Osteoblast (primary cell): ENCODE measurements at places on chromosomes 2 and 18. TPM values are rescaled to one million over a fixed set of nuclear protein-coding genes. Genes with fewer than 3 reads are reported as not detected.

GRCh38 chr2:186399082-186399644 lies 86.9 kb upstream of the ZC3H15 start:
- no peak for DNase-seq
- no peak overlapping the region for H3K27ac ChIP-seq
- H3K27me3 ChIP-seq: no peaks in the 10 kb centered on the region
- no peaks in the 10 kb centered on the region for H3K4me1 ChIP-seq
- no peak overlapping the region for H3K4me3 ChIP-seq

DNA sequence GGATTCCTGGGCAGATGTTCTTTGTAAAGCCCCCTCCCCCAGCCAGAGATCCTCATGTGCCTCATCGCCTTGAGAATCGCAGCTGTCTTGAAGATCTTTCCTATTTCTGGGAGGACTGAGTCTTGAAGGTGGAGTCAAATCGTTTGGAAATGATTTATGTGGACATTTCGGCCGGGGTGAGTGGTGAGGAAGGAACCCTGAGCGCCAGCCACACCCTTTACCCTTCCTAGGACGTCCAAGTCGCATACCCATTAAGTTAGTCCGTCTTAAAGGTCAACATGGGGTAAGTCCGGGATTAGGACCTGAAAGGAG lies 84.9 kb upstream of the ZCCHC2 start:
- peaks cover 12% of the 10 kb centered on the region for H3K27me3 ChIP-seq
- H3K36me3 ChIP-seq: no peaks in the 10 kb centered on the region
- H3K4me1 ChIP-seq: peaks cover 23% of the 10 kb centered on the region
- peak overlapping the region; percentile 29 for H3K4me3 ChIP-seq

Gene MRO
- 0.59 and 1.8 TPM in 2 replicates for total RNA-seq

DNA sequence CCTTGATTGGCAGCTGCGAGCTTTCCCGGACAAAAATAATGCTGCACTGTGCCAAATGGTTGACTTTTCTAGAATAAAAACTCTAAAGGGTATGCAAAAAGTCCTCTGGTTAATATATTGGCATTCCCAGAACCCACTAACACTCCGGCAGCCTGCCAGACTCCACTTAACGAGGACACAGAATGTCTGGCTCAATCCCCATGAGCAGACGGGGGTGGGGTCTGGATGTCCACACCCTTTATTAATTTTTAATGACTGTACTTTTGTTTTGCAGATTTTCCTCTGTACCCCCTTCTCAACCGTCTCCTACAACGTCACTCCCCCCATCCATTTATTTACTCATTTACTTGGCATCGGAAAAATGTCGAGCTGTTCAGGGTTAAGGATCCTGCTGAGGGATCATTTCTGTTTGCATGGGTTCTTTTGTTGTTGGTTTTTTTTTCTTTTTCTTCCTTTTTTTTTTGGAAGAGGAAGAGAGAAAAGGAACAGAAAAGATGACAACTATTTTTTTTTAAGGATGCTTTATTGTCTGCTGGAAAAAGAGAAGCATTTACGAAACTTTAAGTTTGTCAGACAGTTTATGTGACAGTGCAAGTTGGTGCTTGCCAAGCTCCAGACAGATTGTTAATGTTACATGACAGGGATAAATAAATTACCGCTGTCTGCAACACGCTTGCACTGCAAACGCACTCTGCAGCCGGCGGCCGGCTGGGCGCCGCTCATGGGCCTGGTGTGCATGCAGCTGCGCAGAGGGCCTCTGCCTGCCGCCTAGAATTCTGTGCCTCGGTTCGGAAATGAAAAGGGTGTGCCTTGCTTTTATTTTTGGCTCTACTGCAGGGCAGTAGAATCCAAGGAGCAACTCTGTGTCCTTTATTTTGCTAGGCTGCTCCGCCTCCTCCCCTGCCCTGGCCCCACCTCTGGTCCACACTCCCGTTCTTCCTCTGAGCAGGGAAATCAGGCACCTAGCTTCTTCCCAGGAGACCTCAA lies 3.6 kb downstream of the LDLRAD4 start:
- H3K27me3 ChIP-seq: peaks cover 62% of the 10 kb centered on the region
- no peaks in the 10 kb centered on the region for H3K36me3 ChIP-seq
- H3K27ac ChIP-seq: no peak overlapping the region
- no peaks in the 10 kb centered on the region for H3K4me1 ChIP-seq

GRCh38 chr2:227908266-227909054 lies 37.0 kb downstream of the DAW1 start:
- no peak overlapping the region for H3K27ac ChIP-seq
- H3K4me3 ChIP-seq: no peak overlapping the region
- no peak for DNase-seq
- no peaks in the 10 kb centered on the region for H3K36me3 ChIP-seq
- no peaks in the 10 kb centered on the region for H3K4me1 ChIP-seq

Gene ERICH2
- 0.59 TPM in 1 of 2 replicates, not detected in the other for total RNA-seq

DNA sequence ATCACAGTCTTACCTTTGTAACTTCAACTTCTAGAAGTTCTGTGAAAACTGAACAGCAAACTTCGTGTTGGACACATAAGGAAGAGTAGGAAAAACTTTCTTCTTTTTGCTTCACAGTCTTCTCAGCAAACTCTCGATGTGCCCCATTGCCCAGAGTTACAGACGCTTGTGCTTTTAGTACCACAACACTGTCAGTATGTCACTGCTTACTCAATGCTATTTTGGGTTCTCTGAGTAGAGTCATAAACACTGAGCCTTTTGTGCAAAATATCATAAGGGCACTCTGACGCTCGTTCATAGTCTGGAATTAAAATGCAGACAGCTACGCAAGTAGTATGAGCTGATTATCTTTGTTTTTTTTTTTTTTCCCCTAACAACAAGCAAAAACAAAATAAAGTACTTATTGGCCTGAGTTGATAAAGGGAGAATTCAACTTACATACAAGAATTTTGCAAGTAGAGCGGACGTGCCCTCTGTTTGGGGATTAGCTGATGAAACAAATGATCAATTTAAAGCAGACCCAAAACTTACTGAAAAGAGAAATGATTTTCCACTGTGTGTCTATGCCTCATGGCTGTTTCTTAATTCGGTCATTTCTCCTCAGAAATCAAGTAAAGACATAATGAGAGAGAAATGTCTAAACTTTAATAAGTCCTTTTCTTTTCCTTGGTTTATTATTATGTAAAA lies at the start of gene CDH19:
CDH19 (minus strand) TSS at position 150 of the 687 bp plus-strand sequence. CDS start 31,886 bp downstream, outside the sequence.
- no peak for DNase-seq
- H3K4me3 ChIP-seq: no peak within 1 kb of the TSS
- H3K36me3 ChIP-seq: no peaks in the 10 kb centered on the region
- H3K4me1 ChIP-seq: no peaks in the 10 kb centered on the region
- H3K27me3 ChIP-seq: no peaks in the 10 kb centered on the region
- H3K27ac ChIP-seq: no peak within 1 kb of the TSS

DNA sequence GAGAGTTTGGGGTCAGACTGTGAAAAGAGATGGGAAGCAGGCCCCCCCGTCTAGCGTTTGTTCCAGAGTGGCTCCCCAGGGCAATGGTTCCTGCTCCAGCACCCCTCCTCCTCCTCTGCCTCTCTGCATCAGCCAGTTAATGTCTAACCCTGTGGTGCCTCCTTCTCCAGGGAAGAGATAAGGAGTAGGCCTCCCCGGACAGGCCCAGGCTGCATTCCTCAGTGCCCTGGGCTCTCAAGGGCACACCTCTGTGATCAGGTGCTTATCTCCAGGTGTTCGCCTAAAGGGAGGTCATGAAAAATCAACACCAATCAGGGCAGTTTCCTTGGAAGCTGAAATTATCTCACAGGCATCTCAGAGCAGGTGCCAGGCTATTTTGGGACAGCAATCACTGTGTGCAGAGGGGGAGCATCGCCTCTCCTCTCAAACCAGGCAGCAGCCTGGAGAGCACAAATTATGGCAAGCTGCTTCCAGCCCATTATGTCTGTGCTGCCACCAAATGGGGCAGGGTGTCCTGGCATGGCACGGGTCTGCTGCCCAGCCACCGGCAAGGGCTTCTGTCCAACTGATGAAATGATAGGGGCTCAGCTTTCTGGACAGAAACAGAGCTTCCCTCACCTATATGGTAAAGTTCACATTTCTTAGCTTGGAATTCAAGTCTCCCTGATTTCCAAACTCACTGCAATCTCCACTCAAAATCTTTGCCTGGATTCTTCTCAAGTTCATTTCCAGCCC lies 255.8 kb upstream of the SLC14A2 start:
- no peaks in the 10 kb centered on the region for H3K27me3 ChIP-seq
- no peak for DNase-seq
- no peak overlapping the region for H3K4me3 ChIP-seq
- H3K4me1 ChIP-seq: peaks cover 36% of the 10 kb centered on the region
- H3K27ac ChIP-seq: no peak overlapping the region
- H3K36me3 ChIP-seq: no peaks in the 10 kb centered on the region

GRCh38 chr2:240226672-240227537 lies 86.4 kb upstream of the OTOS start:
- no peaks in the 10 kb centered on the region for H3K36me3 ChIP-seq
- H3K27me3 ChIP-seq: peaks cover 18% of the 10 kb centered on the region
- H3K4me1 ChIP-seq: peaks cover 9% of the 10 kb centered on the region
- DNase-seq: no peak
- H3K27ac ChIP-seq: no peak overlapping the region
- no peak overlapping the region for H3K4me3 ChIP-seq

Gene ZSWIM2
- 0.29 TPM in 1 of 2 replicates, not detected in the other for total RNA-seq

GRCh38 chr2:127618551-127619202 lies 27.3 kb upstream of the GPR17 start:
- peaks cover 10% of the 10 kb centered on the region for H3K4me1 ChIP-seq
- no peaks in the 10 kb centered on the region for H3K36me3 ChIP-seq
- H3K4me3 ChIP-seq: no peak overlapping the region
- DNase-seq: peak; percentile 88
- no peaks in the 10 kb centered on the region for H3K27me3 ChIP-seq
- no peak overlapping the region for H3K27ac ChIP-seq

DNA sequence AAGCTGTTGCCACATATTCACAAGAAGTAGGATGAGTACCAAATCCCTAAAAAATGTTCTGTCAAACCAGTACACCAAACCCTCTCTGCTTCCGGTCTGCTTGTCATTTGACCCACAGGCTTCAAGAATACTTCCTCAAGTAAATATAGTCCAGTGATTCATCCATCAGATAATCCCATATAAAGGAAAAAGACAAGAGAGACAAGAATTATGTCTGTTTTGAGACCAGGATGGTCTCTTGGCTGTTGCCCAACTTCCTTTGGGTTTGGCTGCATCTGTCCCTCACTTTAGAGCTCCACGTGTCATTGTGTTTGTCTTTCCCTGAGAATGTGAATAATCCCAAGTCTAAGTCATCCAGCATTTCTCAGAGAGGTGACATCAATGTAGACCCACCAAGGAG lies 91.5 kb upstream of the NRP2 start:
- DNase-seq: no peak
- H3K4me3 ChIP-seq: no peak overlapping the region
- H3K27ac ChIP-seq: no peak overlapping the region

DNA sequence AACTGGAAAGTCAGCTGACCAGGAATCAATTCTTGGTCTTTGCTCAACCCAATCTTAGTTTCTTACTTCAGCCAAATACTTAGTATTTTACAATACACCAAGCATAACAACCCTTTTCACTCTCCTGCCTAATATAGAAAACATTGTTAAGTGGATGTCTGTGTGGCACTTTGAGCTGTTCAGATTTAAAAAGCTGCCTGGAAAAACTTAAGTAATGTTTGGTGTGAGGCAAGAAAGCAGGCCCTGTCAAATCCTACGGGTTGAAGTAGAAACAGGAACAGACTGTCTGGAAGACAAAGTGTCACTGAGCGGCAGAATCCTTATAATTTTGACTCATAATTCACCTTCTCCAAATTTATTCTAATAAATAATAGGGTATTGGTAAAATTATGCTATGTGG lies 37.1 kb upstream of the FRZB start:
- no peaks in the 10 kb centered on the region for H3K27me3 ChIP-seq
- H3K4me1 ChIP-seq: no peaks in the 10 kb centered on the region
- DNase-seq: no peak
- no peak overlapping the region for H3K4me3 ChIP-seq
- no peak overlapping the region for H3K27ac ChIP-seq

DNA sequence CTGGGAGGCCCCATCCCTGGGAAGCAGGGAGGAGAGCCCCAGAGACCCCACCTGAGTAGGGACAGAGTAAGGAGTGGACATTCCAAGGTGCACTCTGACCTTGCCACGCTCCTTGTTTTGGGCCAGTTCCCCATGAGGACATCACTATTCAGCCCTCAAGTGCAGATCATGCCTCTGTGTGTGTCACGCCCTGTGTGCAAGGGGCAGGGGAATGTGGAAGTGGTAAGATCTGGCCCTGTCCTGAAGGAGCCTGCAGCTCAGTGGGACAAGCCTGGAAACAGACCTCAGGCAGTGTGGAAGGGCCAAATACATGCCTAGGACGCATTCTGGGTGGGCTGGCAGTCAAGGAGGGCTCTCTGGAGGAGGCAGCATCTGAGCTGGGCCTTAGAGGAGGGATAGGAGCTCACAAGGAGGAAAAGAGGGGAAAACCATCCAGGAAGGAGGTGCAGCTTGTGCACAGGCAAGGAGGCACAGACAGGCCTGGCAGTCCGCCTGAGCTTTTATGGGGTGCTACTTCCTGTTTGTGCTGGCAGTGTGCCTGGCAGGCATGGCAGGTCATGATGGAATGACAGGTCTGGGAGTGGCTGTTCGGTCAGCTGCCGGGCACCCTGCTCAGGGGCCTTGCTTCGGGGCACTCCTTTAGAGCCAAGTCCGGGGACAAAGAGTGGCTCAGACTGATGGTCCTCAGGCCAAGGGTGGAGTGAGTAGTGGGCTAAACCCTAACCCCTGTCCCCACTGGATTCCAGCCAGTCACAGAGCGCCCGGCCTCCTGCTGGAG lies 3.3 kb downstream of the KLHL30 start:
- H3K27ac ChIP-seq: no peak overlapping the region
- no peaks in the 10 kb centered on the region for H3K36me3 ChIP-seq
- H3K4me3 ChIP-seq: no peak overlapping the region
- peak; percentile 88 for DNase-seq
- peaks cover 11% of the 10 kb centered on the region for H3K4me1 ChIP-seq
- no peaks in the 10 kb centered on the region for H3K27me3 ChIP-seq

DNA sequence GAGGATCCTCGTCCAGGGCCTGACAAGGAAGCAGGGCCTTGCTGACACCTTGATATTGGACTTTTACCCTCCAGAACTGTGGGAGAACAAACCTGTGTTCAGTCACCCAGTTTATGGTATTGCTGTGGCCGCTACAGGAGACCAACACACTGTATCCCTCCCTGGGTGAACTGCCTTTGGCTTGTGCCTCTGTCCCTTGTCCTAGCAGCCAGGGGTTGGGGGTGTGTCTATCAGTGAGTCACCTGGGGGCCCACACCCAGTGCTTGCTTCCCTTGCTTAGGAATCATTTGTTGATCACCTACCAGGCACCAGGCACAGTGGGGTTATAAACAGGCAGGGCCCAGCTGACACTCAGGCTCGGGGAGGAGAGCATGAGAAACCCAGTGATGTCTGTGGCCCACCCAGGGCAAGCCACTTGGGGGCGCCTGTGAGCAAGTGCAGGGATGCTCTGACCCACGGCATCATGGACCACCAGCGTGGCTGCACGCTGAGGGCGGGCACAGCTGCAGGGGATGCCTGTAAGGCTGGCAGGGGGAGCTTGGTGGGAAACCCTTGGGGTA lies 17.1 kb downstream of the TMEM185B start:
- no peak overlapping the region for H3K4me3 ChIP-seq
- no peaks in the 10 kb centered on the region for H3K36me3 ChIP-seq
- peak; percentile 73 for DNase-seq
- H3K27me3 ChIP-seq: no peaks in the 10 kb centered on the region
- H3K4me1 ChIP-seq: no peaks in the 10 kb centered on the region
